HEK293T (cell line): ENCODE measurements at places on chromosomes 6 and 20.
A peak's percentile ranks its signal among the peaks of the same experiment; 100 is the strongest.

- DNase-seq = no peak
Observed at GRCh38 chr6:142075516-142076101, 57.1 kb upstream of the GJE1 start.

DNA sequence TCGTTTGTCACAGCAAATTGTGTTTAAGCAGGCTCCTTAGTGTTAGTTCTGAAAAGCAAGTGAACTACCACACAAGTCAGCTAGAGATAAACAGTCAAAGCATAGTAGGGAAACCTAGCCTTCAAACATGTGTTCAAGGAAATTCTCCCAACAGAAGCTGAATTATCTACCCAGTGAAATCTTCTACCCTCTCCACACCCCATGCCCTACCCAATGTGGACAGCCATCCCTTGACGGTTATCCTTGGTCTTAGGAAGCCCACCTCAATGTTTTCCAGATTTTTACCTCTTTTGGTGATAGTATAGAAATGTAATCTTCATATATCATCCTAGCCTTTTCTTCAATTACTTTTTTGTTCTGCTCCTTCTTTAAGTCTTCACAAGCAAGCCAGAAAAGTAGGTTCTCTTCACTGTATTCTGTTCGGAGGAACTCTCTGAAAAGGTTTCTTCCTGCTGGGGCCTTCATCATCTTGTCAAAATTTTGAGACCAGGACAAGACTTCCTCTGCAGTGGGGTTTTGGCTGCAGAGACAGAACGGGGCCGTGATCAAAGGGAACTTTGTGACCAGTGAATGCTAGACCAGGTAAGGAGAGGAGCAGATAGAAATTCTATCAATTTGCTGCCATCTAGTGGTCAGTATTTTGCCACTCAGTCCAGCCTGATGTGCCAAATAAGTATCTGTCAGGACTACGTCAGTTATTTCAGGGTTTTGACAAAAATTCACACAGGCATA is 21.6 kb upstream of the MTRF1L start:
- DNase-seq = peak; percentile 70

GRCh38 chr20:24634855-24635254 is 165.4 kb downstream of the SYNDIG1 start:
- DNase-seq = peak; percentile 14

- DNase-seq = no peak
Observed at GRCh38 chr6:156413154-156413553, 364.0 kb upstream of the ARID1B start.

- no peak for DNase-seq
Observed at GRCh38 chr6:79668381-79668780, 37.3 kb downstream of the SH3BGRL2 start.

- no peak for DNase-seq
Observed at GRCh38 chr6:152054441-152054840, 247.0 kb downstream of the ESR1 start.

- DNase-seq = no peak
Observed at GRCh38 chr6:89132057-89132456, 13.8 kb upstream of the PM20D2 start.
